Activated CD4-positive, alpha-beta T cell treated with anti-CD3 and anti-CD28 coated beads, Interleukin-2, amount 10 ng/mL, durations not matched to agents 7 days and 5 days (primary cell): ENCODE measurements at places on chromosomes 5 and 9. TPM values are rescaled to one million over a fixed set of nuclear protein-coding genes. Genes with fewer than 3 reads are reported as not detected.

FGF1 gene
- not detected for total RNA-seq

IGIP gene
- 5.1 TPM for total RNA-seq

GRIN1 gene
- not detected for total RNA-seq

FOXI1 gene
- not detected for total RNA-seq

C1QTNF3 gene
- total RNA-seq: 4.5 TPM

HMCN2 gene
- not detected for total RNA-seq

PCDHB9 gene
- total RNA-seq: not detected

OBP2B gene
- not detected for total RNA-seq

DMGDH gene
- not detected for total RNA-seq

HSD17B4 gene
- total RNA-seq: 56.0 TPM

DBH gene
- not detected for total RNA-seq

NDUFAF2 gene
- total RNA-seq: 22.3 TPM
